Colonic mucosa (tissue), 4 donors: ENCODE measurements at places on chromosomes 16 and 17.

DNA sequence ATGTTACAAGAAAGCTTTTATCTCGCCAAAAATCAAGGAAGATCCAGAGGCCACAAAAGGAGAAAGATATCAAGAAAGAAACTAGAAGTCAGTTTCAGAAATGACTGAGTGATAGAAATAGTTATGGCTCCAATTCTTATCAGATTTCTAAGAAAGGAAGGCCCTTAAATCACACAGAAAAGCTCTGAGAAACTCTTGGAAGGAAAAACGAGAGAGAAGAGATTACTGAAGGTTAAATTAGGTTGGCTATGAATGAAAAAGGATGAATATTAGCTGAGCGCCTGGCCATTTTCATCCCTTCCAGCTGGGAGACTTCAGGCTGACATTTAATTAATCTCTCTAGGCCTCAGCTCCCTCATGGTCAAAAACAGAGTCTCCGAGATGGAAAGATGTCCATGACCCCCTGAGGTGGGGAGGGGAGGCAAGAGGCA, 72.3 kb downstream of the CYTH1 start:
- no peak for DNase-seq
- H3K36me3 ChIP-seq: peaks cover 12% of the 10 kb centered on the region
- no peak overlapping the region for H3K27ac ChIP-seq
- no peaks in the 10 kb centered on the region for H3K27me3 ChIP-seq

- H3K27me3 ChIP-seq: no peaks in the 10 kb centered on the region
- H3K4me3 ChIP-seq: no peak overlapping the region
- DNase-seq: no peak
- H3K27ac ChIP-seq: no peak overlapping the region
- H3K36me3 ChIP-seq: no peaks in the 10 kb centered on the region
Observed at GRCh38 chr17:63458478-63458877, 12.4 kb upstream of the CYB561 start.

DNA sequence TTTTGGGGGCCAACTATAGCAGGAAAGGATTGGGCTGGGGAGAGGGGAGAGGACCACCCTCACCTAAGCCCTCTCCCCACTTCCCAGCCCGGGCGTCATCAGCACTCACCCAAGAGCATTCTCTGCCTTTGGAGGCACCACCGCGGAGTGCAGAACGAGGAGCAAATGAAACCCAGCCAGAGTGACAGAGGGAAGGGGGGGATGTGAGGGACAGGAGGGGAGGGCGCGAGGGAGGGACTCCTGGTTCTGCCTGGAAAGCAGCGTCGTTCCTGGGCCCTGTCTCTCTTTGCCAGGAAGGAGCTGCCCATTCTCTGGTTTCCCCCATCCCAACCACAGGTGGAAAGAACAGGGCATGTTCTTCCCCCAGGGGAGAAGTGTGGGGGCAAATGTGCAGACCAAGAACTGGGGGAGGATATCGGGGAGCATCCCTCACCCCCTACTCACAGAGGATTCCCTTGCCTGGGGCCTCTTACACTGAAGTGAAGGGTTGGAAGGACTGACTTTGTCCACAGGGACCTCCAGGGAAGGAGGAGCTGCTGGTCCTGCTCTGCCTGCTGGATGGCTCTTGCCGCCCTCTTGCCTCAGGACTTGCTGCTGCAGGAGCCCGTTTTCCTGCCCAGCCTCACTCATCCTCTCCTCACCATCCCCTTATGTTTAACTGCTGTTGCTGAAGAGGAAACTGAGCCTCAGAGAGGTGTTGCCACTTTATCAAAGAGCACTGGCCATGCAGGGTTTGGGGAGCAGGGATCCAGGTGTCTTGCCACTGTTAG, 3.5 kb upstream of the C17orf113 start:
- peaks cover 3% of the 10 kb centered on the region for H3K4me1 ChIP-seq
- no peaks in the 10 kb centered on the region for H3K36me3 ChIP-seq
- no peak overlapping the region for H3K27ac ChIP-seq

GRCh38 chr16:11224096-11224893, 31.7 kb downstream of the SOCS1 start:
- peak overlapping the region; percentile 53 for H3K27ac ChIP-seq
- H3K36me3 ChIP-seq: no peaks in the 10 kb centered on the region
- no peaks in the 10 kb centered on the region for H3K27me3 ChIP-seq
- DNase-seq: peak; percentile 51
- no peak overlapping the region for H3K4me3 ChIP-seq
- no peaks in the 10 kb centered on the region for H3K4me1 ChIP-seq

DNA sequence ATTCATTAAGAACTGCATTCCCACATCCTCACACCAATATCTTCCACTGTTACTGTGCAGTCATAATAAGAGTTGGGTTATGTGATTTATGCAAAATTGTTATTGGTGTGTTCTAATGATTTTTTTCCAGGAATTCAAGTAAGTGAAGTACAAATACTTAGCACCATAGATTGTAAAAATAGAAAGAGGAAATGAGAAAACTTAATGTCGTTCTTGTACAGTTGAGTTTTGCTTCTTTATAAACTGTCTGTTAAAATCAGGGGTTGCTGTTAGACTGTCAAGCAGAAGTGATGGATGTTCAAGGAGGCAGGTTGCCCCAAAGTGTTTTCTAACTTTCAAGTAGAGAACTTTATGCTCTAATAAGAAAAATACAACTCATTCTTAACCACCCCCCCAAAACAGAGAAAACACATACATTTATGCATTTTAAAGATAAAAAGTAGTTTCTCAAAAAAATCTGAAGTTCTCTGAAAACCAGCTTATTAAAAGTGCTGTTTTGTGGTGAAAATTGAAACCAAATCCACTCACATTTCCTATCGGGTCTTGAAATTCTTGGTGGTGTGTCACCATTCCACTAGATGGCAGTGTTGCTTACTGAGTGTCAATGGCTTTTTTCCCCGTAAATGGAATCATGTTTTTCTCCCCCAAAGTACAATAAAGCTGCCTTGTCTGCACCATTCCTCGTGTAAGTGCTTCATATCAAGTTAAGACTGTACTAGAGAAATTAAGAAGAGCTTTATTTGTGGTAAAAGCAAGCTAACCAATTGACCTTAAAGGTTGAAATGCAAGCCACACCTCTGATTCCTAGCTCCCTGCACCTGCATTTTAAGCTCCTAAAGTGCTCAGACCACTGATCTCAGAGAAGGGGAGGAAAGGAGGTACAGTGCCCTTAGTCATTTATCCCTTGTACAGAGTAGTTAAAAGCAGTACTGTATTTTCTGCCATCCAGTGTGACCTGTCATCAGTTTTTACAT, 4.7 kb upstream of the IGSF6 start:
- DNase-seq: peak; percentile 38
- H3K4me3 ChIP-seq: no peak overlapping the region

DNA sequence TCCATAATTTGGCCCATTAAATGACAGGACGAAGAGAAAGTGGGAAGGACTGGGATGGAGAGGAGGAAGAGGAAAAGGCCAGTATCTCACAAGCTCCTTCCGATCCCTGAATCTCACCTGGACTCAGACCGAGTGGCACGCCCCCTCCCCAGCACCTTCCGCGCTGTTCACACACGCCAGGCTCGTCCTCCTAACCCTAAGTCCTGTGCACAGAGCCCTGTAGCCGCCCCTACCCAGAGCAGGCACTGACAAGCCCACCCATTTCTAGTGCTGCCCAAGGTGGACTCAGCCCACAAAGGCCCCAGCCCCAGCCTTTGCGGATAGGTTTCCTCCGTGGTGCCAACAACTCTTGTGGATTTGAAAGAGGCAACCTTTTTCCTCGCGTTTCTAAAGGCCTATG, 9.2 kb downstream of the HS3ST3B1 start:
- no peak overlapping the region for H3K27ac ChIP-seq
- peaks cover 2% of the 10 kb centered on the region for H3K4me1 ChIP-seq
- peaks cover 8% of the 10 kb centered on the region for H3K27me3 ChIP-seq
- no peaks in the 10 kb centered on the region for H3K36me3 ChIP-seq
- DNase-seq: no peak
- H3K4me3 ChIP-seq: peak overlapping the region; percentile 40

DNA sequence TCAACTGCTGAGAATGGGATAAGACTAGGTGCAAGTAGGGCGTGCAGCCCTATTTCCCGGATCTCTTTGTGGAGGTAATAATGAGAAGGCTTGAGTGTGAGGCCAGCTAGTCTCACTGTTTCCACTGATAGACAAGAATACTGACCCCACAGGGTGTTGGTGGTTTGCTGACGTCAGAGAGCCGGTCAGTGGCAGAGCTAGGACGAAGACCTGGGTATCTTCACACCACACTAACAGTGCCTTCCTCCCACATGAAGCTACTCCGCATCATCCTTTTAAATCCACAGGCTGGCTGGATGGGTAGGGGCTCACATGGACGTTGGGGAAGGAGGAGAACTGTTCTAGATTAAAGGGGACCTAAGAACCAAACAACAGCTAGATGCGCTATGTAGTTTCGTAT, 68.0 kb downstream of the ZFHX3 start:
- no peak overlapping the region for H3K27ac ChIP-seq
- H3K36me3 ChIP-seq: no peaks in the 10 kb centered on the region
- no peaks in the 10 kb centered on the region for H3K4me1 ChIP-seq
- no peak for DNase-seq
- H3K27me3 ChIP-seq: no peaks in the 10 kb centered on the region

- H3K4me3 ChIP-seq: no peak overlapping the region
- no peaks in the 10 kb centered on the region for H3K36me3 ChIP-seq
- H3K4me1 ChIP-seq: peaks cover 3% of the 10 kb centered on the region
- no peaks in the 10 kb centered on the region for H3K27me3 ChIP-seq
Observed at GRCh38 chr17:4747847-4748246, 8.1 kb upstream of the CXCL16 start.
